Right cardiac atrium (tissue), 5 donors: ENCODE measurements at places on chromosomes 16 and 17. TPM values are rescaled to one million over a fixed set of nuclear protein-coding genes. Genes with fewer than 3 reads are reported as not detected.
A peak's percentile ranks its signal among the peaks of the same experiment; 100 is the strongest.

- DNase-seq: peak; percentile 76
Measured at GRCh38 chr17:17361867-17362539, 58.8 kb downstream of the NT5M start.

DNA sequence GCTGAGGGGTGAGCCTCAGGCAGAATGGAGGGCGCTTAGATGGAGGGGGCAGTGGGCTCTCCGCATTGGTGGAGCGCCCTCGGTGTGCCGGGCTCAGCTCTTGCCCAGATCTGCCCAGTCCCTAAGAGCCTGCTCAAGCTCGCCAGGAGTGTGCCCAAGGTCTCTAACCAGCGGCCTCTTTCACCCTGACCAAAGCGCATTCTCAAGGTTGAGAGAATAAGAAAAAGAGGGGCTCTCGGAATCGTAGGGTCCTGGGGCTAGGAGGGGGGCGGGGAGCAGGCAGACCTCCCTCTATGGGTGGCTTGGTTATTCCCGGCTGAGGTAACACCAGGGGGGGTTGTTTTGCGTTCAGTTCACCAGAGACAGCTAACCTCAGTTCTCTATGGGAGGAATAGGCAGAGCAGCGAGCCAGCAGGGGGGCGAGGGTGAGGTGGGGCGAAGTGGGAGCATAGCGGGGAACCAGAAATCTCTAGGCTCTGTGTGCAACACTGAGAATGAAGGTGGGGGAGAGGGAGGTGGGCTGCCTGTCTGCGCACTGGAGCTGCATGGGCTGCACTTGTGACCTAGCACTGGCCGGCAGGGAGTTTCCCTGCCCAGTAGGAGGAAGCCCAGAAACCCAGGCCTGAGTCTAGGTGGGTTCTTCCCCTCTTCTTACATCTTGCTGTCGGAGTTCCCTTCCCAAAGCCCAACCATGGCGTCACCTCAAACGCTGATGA, 3.0 kb downstream of the TMEM132E start:
- DNase-seq: no peak

Gene KRT39
- polyA plus RNA-seq: not detected

DNA sequence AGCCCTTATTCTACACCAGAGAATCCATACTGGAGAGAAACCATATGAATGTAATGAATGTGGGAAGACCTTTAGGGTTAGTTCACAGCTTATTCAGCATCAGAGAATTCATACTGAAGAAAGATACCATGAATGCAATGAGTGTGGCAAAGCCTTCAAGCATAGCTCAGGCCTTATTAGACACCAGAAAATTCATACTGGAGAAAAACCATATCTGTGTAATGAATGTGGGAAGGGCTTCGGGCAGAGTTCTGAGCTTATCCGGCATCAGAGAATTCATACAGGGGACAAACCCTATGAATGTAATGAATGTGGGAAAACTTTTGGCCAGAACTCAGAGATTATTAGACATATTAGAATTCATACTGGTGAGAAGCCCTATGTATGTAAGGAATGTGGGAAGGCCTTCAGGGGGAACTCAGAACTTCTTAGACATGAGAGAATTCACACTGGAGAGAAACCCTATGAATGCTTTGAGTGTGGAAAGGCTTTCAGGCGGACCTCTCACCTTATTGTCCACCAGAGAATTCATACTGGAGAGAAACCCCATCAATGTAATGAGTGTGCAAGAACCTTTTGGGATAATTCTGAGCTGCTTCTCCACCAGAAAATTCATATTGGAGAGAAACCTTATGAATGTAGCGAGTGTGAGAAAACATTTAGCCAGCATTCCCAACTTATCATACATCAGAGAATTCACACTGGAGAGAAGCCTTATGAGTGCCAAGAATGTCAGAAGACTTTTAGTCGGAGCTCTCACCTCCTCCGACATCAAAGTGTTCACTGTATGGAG, 14.1 kb downstream of the ZFP3 start:
- DNase-seq: no peak

GRCh38 chr17:9220398-9221146, 199.3 kb downstream of the NTN1 start:
- DNase-seq: no peak

DNA sequence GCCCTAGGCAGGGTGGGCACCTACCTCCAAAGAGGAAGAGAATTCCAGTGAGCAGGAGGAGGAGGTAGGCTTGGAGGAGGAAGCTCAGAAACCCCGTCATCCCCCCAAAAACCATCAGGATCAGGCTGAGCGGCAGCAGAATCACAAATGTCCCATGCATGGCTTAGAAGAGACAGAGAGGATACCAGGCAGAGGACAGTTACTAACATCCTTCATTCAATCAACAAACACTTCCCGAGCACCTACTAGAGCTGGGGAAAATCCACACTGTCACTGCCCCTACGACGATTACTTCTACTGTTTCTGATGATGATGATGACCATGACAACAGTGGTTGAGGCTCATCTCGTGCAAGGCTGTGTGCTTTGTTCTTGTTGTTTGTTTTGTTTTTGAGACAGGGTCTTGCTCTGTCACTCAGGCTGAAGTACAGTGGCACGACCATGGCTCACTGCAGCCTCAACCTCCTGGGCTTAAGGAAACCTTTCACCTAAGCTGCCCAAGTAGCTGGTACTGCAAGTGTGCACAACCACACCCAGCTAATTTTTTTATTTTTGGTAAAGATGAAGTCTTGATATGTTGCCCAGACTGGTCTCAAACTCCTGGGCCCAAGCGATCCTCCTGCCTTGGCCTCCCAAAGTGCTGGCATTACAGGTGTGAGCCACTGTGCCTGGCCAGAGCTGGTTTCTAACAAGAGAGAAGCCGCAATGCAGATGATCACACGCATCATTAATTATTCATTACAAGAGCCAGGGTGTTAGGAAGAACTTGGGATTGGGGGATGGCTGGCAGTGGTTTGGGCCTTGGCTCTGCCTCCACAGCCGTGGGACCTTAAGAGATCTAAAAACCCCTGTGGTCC, 18.0 kb downstream of the TMEM114 start:
- no peak for DNase-seq

Gene ITGAX
- 1.1 TPM for polyA plus RNA-seq

Gene C17orf58
- 12.0 TPM for polyA plus RNA-seq

GRCh38 chr16:982145-983043, 824 bp downstream of the SOX8 start:
- DNase-seq: peak; percentile 52

Gene KCTD19
- 0.07 TPM for polyA plus RNA-seq

Gene GRAPL
- 1.1 TPM for polyA plus RNA-seq

DNA sequence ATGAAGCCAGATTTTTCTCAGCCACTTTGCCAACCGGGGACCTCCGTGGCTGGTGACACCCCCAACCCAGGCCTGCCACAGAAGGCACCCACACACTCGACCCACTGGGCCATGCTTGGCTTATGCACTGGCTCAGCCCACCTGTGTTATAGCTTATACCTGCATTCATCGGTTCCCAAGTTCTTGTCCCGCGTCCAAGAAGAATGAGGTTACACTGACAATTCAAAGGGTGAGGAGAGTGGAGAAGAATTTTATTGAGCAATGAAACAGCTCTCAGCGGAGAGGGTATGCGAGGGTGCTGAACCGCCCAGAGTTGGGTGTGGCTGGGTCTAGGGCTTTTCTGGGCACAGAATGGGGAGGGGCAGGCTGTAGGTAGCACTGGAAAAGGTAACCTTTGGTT, 22.2 kb upstream of the CDH15 start:
- DNase-seq: no peak

GRCh38 chr16:26905336-26905735, 161.4 kb upstream of the C16orf82 start:
- DNase-seq: no peak

- no peak for DNase-seq
Measured at GRCh38 chr17:3904501-3904900, 11.6 kb upstream of the CAMKK1 start.

- DNase-seq: no peak
Measured at GRCh38 chr17:66345264-66345663, 42.9 kb downstream of the PRKCA start.

DNA sequence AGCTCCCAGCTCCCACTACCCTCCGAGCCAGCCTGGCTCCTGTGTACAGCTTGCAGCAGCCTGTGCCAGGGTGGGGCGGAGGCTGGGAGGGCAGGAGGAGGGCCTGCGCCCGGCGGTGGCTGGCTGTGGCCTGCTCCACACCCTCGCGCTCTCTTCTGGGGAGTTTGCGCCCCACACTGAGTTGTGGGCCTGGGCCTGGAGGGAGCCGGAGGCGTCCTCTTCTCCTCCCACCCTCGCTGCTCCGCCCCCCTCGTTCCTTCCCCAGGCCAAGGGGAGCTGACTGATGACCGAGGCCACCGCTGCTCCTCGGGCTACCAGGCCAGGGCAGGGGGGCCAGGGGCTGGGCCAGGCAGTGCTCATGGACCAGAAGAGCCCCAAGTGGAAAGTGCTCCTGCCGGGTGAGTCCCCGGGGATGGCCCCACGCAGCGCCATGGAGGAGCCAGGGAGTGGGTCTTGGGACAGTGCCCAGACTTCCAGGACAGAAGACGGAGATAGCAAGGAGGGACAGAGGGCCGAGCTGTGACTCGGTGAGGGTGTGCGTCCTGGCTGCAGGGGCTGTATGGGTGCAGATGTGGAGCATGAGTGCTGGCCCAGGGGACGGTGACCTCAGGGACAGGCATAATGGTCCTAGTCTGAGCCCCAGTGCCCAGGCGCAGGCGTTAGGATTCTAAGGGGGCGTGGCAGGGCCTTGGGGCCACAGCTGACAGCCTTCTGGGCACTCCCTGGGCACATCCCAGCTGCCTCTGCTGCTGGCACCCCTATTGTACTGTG, 242.1 kb upstream of the GSE1 start:
- peak; percentile 90 for DNase-seq

Gene ZNF287
- polyA plus RNA-seq: 5.3 TPM

GRCh38 chr16:54944002-54944401, 13.3 kb downstream of the IRX5 start:
- no peak for DNase-seq

- DNase-seq: no peak
Measured at GRCh38 chr17:43839670-43840108, 6.7 kb upstream of the MPP3 start.

DNA sequence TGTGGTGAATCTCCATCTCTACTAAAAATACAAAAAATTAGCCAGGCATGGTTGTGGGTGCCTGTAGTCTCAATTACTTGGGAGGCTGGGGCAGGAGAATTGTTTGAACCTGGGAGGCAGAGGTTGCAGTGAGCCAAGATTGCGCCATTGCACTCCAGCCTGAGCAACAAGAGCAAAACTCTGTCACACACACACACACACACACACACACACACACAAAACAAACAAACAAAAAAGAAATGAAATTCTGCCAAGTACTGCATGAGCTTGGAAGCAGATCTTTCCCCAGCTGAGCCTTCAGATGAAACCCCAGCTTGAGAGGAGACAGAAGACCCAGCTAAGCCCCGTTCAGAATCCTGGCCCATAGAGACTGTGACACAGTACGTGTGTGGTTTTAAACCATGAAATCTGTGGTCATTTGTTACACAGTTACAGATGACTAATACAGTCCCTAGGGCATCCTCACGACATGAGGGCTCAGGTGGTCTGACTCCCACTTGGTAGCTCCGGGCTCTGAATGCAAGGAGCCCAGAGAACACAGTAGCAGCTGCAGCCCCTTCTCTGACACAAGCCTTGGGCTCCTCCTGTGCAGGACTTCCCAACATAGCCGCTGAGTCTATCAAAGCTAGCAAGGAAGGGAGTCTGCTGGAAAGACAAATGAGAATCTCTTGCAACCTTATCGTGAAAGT, 132.8 kb downstream of the SEC14L1 start:
- no peak for DNase-seq

Gene CCL5
- polyA plus RNA-seq: 1.6 TPM

DNA sequence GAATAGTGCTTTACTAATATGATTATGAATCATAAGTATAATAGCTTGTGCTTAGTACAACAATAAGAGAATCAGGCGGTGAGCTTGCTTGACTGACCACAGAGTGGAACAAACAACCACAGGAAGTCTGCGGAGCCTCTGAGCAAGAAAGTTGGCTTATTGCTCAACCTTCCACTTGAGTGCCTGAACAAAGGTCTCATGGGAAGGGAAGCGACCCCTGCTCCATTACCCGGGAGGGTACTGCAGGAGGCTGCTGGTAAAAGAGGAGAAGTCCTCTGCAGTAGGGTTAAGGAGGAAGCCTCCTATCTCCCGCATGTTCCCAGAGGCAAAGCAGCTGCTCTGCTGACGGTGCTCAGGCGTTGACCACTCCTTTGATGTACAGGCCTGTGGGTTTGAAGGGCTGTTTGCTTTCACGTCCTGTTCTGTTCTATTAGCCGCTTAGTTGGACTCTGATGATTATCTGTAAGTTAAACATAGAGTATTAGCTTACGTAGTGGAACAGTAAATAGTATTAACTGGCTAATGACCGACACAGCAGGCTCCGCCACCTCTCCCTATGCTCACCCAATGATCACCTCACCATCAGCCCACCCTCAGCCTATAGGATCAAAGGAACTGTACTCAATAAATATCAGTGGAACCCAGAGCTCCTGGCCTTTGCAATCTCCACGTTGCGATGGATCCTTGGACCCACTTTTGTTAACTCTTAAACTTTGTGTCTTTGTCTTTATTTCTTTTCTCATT, 17.5 kb downstream of the ALOX15B start:
- DNase-seq: peak; percentile 64

Gene SUZ12
- polyA plus RNA-seq: 6.6 TPM

Gene RNU2-1
- not detected for polyA plus RNA-seq

- DNase-seq: no peak
Measured at GRCh38 chr16:24848065-24848464, 2.3 kb downstream of the SLC5A11 start.

Gene OSGIN1
- 3.6 TPM for polyA plus RNA-seq

- peak; percentile 57 for DNase-seq
Measured at GRCh38 chr17:39239640-39240314, 14.0 kb upstream of the STAC2 start.
